ENCODE measurements at places on chromosomes 3 and 15.

DNA sequence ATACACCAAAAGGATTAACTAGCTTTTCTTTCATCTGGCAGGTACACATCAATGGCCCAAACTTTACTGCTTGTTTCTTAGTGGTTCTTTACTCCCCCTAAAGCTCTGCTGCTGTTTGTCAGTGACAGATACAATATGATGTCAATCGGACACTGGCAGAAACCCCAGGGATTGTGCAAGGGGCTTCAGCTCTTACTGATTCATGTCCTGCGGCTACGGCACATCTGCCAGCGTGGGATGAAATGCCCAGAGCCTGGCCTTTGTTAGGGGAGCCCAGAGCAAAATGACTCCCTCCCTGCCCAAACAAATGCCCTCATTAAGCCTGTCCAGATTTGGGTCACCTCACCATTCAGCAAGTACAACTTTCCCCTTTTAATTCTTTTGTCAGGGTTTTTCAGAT is 28.3 kb downstream of the SRP14 start:
- DNase-seq: no peak

GRCh38 chr3:147656023-147656422 is 246.9 kb downstream of the ZIC1 start:
- DNase-seq: peak; percentile 51

DNA sequence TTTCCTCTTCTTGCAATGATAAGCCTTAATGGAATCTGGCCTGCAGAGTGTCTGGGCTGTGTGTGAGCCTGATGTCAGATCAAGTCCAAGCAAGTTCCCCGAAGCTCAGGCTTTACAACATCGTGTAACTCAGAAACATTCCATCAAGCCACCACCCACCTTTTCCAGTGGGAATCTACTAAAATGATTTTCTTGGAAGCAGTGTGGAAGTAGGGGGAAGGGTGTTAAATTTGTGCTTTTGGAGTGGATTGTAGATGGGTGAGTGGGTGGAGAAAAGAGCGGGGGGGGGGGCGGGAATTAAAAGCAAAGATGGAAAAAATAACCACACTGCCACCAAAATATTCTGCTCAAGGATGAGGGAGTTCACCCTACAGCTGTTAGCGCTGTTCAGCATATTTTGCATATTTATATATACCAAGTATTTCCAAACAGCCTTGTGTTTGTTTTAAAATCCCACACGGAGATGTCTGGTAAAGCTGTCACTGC is 53.6 kb downstream of the VGLL3 start:
- DNase-seq: peak; percentile 98

GRCh38 chr3:4376499-4376898 is 73.3 kb downstream of the SETMAR start:
- DNase-seq: no peak

- DNase-seq: peak; percentile 68
These were observed 28.3 kb downstream of the CYP19A1 start for GRCh38 chr15:51310064-51310463.

- DNase-seq: peak; percentile 57
These were observed 31.6 kb upstream of the VPS39 start for GRCh38 chr15:42239528-42240182.

DNA sequence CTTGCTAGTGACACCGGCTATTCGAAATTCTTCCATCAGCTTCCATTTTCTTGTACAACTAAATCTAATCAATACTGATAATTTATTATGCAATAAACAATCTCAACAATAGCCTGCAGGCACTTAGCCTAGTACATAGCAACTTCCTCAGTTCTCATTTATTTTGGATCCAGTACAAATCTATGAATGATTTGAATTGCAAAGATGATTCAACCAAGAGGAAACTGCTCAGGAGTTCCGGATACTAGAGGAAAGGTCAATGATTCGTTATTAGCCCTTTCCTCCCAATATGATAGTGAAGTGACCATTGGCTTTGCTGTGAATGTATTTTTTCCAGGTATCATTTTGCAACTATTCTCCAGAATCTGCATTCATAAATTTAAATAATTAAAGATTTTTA is 827.0 kb downstream of the CADM2 start:
- peak; percentile 4 for DNase-seq

- DNase-seq: peak; percentile 24
These were observed 255.6 kb downstream of the ZNF621 start for GRCh38 chr3:40780291-40780924.

GRCh38 chr3:55297706-55298105 is 189.4 kb downstream of the WNT5A start:
- DNase-seq: no peak

DNA sequence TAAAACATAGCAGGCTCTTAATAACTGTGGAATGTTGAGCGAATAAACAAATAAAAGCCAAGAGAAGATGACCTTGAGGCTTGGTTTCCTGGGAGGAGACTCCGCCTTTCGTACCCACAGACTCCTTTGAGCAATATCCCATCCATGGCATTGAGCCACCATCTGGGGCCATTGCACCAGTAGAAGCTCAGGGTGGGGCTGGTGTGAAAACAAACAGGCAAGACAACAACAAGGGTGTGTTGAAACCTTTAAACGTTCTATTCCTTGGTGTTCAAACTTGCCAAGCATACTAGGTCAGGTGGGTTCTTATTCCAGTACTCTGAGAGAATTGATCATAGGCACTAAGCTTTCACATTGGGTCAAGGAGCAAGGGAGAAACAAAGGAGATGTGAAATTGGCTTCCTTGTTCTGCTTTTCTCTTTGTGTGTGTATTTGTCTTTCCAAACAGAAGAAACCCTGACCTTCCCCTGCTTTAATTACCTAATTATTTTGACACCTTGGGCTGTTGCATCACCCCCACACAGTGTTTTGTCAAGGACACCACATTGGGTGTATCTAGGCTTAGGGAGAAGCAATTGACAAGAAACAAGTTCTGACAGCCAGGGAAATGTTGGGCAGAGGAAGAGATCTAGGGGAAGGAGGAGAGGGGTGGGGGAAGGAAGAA is 105.1 kb upstream of the BCL6 start:
- no peak for DNase-seq

- no peak for DNase-seq
These were observed 66.5 kb downstream of the ARMC8 start for GRCh38 chr3:138253609-138254008.

- DNase-seq: no peak
These were observed 19.9 kb downstream of the PXK start for GRCh38 chr3:58352626-58353025.

DNA sequence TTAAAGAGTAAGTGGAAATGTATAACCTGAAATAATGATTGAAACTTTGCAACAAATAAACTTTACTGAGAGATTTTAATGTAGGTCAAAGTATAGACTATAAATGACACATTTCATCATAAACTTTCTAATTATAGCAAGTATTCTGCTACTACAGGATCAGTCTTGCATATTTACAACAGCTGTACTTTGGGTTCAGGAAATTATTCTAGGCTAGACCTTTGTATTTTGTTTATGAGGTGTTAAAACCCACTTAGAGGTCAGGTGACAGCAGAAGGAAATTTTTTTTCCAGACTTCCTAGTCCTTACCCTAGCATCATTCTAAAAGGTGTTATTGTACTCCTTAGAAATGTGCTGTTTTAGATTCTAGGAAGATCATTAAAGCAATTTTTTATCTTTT is 2.3 kb downstream of the RNF7 start:
- DNase-seq: no peak
